ENCODE measurements at places on chromosomes 3 and 15. TPM values are rescaled to one million over a fixed set of nuclear protein-coding genes. Genes with fewer than 3 reads are reported as not detected.

GRCh38 chr3:38266810-38267209, 1.2 kb downstream of the SLC22A13 start:
- no peak for DNase-seq

DNA sequence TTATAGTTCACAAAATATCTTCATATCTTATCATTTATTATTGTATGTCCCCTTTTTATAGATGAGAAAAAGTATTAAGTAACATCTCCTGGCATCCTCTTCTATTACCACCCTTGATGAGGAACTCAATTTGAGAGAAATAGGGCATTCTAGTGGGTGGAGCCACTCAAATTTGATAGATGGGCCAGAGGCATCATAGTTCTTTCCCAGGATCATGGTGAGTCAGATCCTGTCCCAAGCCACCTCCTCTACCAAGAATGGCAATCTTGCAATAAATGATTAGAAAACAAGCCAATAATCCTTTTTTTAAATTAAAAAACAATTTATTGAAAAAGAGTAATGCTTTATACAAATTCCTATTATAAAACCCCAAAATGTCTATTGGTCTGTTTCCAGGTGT, 16.8 kb downstream of the CLDN1 start:
- peak; percentile 61 for DNase-seq

DNA sequence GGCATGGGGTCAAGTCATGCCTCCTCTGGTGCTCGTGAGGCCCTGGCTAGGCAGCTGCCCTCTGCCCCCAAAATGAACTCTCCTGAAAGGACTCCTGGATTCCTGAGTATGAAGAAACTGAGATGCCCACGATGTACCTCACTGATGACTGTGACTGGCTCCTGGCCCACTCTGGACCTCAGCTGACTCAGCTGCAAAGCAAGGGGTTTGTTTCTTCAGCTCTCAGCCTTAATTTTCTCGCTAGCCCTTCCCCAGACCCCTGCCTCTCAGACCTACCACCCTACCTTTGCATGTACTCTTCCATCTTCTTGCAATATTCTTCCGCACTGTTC, 5.2 kb upstream of the GNAI2 start:
- DNase-seq = no peak

DNA sequence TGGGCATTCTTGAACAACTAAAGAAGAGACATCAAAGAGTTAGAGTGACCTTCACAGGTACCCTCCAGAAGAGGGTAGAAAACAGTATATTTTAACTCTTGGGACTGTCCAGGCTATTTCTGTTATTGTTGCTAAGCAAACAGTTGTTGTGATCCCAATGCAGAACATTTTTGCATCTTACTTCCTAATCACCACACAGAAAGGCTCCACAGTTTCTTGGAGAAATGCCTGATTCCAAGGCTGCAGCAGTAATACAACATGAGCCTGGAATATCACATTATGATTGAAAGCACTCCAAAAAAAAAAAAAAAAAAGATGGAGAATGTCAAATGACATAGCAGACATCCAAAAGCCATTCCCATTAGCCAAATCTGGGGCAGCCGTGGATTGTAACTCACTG, 195.6 kb downstream of the CTNNB1 start:
- no peak for DNase-seq

The SLC2A2 gene
- not detected for total RNA-seq

DNA sequence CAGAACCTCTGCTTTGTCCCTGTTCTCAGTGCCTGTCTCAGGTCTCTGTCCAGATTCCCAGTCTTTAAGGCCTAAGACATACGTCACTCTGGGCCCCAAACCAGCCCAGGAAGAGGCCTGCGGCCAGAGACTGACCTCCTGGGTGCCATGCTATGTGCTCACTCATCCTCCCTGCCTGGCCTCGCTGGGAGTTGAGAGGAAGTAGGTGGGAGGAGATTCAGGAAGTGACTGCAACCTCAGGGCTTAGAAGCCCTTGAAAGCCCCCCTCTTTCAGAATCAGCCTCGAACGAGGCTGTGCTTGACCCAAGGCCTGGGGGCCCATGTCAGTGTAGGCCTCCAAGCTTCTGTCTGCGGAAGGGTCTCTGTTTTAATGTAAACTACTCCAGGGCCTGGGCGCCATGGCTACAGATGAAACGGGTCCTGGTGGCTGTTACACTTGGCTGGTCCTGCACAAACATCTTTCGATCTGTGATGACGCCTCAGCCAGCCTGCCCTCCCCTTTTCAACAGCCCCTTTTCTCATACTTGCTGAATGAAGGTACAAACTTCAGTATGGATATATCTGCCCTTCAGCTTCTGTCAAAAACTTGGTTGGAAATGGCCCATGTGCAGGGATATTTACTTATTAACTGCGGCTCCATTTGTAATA, 11.7 kb downstream of the RASGRF1 start:
- no peak for DNase-seq
